ENCODE measurements at places on chromosomes 4 and X. TPM values are rescaled to one million over a fixed set of nuclear protein-coding genes. Genes with fewer than 3 reads are reported as not detected.

The IQSEC2 gene
- 38.9 TPM for total RNA-seq

The TBC1D25 gene
- total RNA-seq = 11.1 TPM

The DGKQ gene
- 8.4 TPM for total RNA-seq

The SHROOM3 gene
- 12.5 TPM for total RNA-seq

All from A549 treated with Mapracorat at 1 μM for 4 hours (cell line).